ENCODE measurements at places on chromosomes 11 and 22. TPM values are rescaled to one million over a fixed set of nuclear protein-coding genes. Genes with fewer than 3 reads are reported as not detected.

DNA sequence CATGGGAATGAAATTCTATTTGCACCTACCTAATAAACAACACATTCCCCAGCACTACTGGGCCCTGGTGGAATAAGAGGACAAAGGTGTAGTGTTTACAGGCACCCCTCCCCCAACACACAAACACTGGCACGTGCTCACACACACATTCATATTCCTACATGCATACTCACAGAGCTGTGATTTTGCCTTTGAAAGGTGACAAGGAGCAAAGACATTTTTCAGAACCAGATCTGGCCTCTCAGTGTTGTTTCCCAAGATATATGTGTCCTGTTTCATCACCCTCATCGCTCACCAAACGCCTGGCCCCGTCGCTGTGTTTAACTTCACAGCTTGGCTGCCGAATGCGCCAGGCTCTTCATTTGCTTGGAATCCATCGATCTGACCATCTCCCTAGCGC is 292.6 kb downstream of the NTM start:
- H3K4me1 ChIP-seq: no peaks in the 10 kb centered on the region
- H3K4me3 ChIP-seq: no peak overlapping the region
- no peak overlapping the region for H3K27ac ChIP-seq
- H3K36me3 ChIP-seq: no peaks in the 10 kb centered on the region
- no peak for DNase-seq

DNA sequence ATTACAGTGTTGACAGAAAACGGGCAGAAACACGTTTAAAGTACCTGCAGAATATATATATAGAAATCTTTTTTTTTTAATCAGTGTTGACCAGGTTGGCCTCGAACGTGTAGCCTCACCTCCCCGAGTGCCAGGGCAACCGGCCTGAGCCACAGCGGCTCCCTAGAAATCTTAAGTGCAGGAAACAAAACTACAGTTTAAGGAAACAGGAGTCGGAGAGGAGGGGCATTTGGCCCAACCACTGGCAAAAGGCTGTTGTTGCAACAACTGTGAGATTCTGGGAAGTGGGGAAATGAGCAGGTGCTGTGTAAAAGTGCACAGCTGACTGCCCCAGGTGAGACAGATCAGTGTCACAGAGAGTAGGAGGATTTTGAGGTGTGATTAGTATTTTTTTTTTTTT is 3.7 kb downstream of the YWHAH start:
- DNase-seq: no peak
- no peak overlapping the region for H3K4me3 ChIP-seq
- no peak overlapping the region for H3K27ac ChIP-seq
- peaks cover 59% of the 10 kb centered on the region for H3K4me1 ChIP-seq
- peaks cover 16% of the 10 kb centered on the region for H3K36me3 ChIP-seq
- H3K27me3 ChIP-seq: no peaks in the 10 kb centered on the region

- H3K36me3 ChIP-seq: peaks cover 11% of the 10 kb centered on the region
- no peaks in the 10 kb centered on the region for H3K27me3 ChIP-seq
- no peaks in the 10 kb centered on the region for H3K4me1 ChIP-seq
Observed at GRCh38 chr22:40806711-40807110, 12.4 kb downstream of the SLC25A17 start.

DNA sequence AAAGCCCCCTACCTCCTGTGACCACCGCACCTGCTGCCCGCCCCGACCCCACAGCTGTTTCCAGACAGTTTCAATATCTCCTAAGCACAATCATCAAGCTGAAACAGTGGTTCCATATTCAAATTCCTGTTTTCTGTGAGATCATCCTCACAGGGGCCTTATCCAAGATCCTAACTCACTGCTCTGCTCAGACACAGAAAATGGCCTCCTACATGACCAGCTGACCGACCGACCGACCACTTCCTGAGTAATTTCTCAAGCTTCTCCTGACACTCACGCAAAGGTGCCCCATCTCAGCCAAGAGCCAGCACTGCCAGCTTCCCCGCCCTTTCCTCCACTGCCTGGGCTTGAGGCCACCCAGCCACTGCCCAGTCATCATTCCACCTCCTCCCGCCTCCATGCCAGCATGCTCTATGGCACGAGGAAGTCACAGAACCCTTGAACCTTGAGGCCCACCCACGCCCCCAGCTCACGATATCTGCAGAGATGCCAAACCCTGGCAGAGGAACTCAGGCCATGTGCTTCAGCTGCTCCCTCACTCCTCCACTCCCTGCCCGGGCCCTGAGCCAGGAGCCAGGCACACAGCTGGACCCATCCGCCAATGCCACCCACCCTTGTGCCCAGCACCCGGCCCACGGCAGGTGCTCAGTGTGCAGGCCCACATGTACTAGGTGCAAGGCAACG is 14.0 kb downstream of the KIAA0930 start:
- no peaks in the 10 kb centered on the region for H3K36me3 ChIP-seq
- DNase-seq: no peak
- H3K4me3 ChIP-seq: no peak overlapping the region
- no peak overlapping the region for H3K27ac ChIP-seq

GRCh38 chr22:30216710-30217109 is 29.8 kb downstream of the LIF start:
- peaks cover 28% of the 10 kb centered on the region for H3K4me1 ChIP-seq
- no peak for DNase-seq
- H3K27ac ChIP-seq: no peak overlapping the region
- H3K27me3 ChIP-seq: no peaks in the 10 kb centered on the region
- no peaks in the 10 kb centered on the region for H3K36me3 ChIP-seq

- H3K27me3 ChIP-seq: no peaks in the 10 kb centered on the region
- no peaks in the 10 kb centered on the region for H3K4me1 ChIP-seq
- no peak overlapping the region for H3K27ac ChIP-seq
- no peak overlapping the region for H3K4me3 ChIP-seq
- no peaks in the 10 kb centered on the region for H3K36me3 ChIP-seq
Observed at GRCh38 chr11:30260813-30261212, 30.0 kb downstream of the FSHB start.

GRCh38 chr22:35400501-35400790 is 506 bp downstream of the MCM5 start:
- peaks cover 28% of the 10 kb centered on the region for H3K4me1 ChIP-seq
- H3K27me3 ChIP-seq: no peaks in the 10 kb centered on the region
- H3K27ac ChIP-seq: peak overlapping the region; percentile 67
- H3K4me3 ChIP-seq: peak overlapping the region; percentile 87
- DNase-seq: peak; percentile 58

GRCh38 chr11:121112498-121113455 is 11.7 kb downstream of the TECTA start:
- no peaks in the 10 kb centered on the region for H3K27me3 ChIP-seq
- peak; percentile 26 for DNase-seq
- H3K4me1 ChIP-seq: no peaks in the 10 kb centered on the region
- H3K36me3 ChIP-seq: no peaks in the 10 kb centered on the region
- H3K27ac ChIP-seq: no peak overlapping the region
- H3K4me3 ChIP-seq: no peak overlapping the region

DNA sequence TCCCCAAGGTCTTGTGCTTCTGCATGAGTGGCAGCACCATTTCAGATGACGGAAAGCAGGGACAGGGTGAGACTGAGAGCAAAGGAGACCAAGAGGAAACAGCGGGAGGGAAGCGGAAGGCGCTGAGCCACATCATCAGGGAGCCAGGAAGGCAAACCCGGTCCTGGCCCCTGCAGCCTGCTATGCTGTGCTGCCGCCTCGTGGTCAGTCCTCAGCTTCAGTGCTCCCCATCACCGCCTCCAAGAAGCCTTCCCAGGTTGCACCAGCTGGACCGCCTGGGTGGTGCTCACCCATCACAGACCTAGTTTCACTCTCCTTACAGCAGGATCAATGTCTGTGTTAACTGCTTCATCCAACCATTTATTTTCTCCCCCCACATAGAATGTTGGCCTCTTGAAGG is 73.0 kb upstream of the PHF21B start:
- no peak overlapping the region for H3K27ac ChIP-seq
- H3K4me1 ChIP-seq: no peaks in the 10 kb centered on the region
- DNase-seq: peak; percentile 23
- H3K27me3 ChIP-seq: peaks cover 4% of the 10 kb centered on the region
- H3K36me3 ChIP-seq: no peaks in the 10 kb centered on the region
- no peak overlapping the region for H3K4me3 ChIP-seq

GRCh38 chr11:78100676-78101472 is 21.2 kb upstream of the NDUFC2 start:
- no peak overlapping the region for H3K4me3 ChIP-seq
- H3K27ac ChIP-seq: no peak overlapping the region
- H3K27me3 ChIP-seq: no peaks in the 10 kb centered on the region
- H3K36me3 ChIP-seq: peaks cover 27% of the 10 kb centered on the region
- DNase-seq: no peak
- no peaks in the 10 kb centered on the region for H3K4me1 ChIP-seq

DNA sequence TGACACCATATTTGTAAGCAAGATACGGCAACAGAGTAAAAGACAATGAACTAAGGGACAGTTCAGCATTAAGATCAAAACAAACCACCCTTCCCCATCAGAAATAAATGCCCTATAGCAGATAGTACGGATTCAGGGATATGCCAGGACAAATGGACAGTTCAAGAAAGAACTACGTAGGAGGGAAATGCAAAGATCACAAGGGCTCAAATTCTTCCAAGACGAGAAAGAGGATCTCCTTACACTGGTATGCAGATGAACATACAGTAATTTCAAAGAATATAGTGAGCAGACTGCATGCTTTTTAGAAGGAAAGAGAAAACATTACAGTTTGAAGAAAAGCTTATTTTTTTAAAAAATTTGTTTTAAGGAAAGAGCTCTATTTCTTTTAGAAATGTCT is 124.7 kb upstream of the APOA1 start:
- H3K4me1 ChIP-seq: no peaks in the 10 kb centered on the region
- no peaks in the 10 kb centered on the region for H3K27me3 ChIP-seq
- no peak for DNase-seq
- no peak overlapping the region for H3K27ac ChIP-seq
- H3K36me3 ChIP-seq: no peaks in the 10 kb centered on the region
- no peak overlapping the region for H3K4me3 ChIP-seq

DNA sequence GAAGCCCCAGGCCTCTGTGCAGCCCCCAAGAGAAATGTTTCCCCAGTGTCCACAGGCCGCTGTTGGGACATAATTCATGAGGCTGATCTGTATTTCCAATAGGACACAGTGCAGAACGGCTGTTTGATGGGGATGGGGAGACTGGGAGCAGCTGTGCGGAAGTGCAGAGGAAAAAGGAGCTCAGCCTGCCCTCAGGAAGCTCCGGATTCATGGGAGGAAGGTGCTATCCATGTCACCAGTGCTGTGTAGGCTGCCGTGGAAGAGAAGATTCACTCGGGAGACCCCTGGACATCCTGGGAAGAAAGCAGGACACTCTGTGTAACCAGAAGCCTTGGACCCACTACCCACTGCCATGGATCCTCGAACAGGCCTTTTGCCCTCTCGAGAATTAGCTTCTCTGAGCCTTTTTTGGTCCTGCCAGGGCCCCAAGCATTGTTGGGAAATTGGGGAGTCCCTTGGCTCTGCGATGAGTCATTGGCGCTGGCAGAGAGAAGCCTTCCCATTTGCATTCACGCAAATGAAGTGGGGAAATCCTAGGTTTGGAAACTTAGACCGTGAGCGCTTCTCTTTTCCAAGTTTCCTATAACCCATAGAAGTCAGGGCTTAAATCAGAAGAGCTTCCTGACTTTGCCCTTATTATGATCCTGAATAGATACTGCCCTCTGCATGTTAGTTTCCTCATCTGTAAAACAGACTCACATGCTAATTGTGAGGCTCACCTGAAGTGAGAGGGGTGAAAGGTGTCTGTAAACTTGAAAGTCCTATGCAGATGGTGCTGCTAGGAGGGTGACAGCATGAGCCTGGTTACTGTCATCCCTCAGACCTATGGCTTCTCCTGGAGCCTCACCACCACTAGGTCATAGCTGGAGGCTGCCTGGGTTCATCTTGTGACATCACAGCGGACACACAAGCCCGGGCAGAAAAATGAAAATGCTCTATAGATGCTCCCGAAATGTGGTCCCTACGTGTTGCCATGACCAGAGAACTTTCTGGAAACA is 229.2 kb upstream of the B3GAT1 start:
- no peaks in the 10 kb centered on the region for H3K27me3 ChIP-seq
- no peaks in the 10 kb centered on the region for H3K36me3 ChIP-seq
- no peaks in the 10 kb centered on the region for H3K4me1 ChIP-seq
- H3K4me3 ChIP-seq: no peak overlapping the region

KIAA1671 gene
- total RNA-seq: 3.3 TPM

HYLS1 gene
- total RNA-seq: 3.1 TPM

KCNJ4 gene
- not detected for total RNA-seq

OR8G1 gene
- not detected for total RNA-seq

MMP13 gene
- total RNA-seq: not detected

POLD3 gene
- 11.8 TPM for total RNA-seq

TBX10 gene
- not detected for total RNA-seq

IL18 gene
- 1.4 TPM for total RNA-seq

CRYBB3 gene
- total RNA-seq: not detected
